Stimulated activated CD8-positive, alpha-beta memory T cell treated with anti-CD3 and anti-CD28 coated beads, Interleukin-2, amount 100 ng/mL, for 1 hour (primary cell): ENCODE measurements at places on chromosomes 1 and 21.

- DNase-seq, result no peak
Measured at GRCh38 chr1:165577707-165578106, 33.9 kb downstream of the LRRC52 start.

- no peak for DNase-seq
Measured at GRCh38 chr1:97507863-97508262, 413.0 kb downstream of the DPYD start.

- no peak for DNase-seq
Measured at GRCh38 chr1:43015269-43015668, 56.6 kb upstream of the SLC2A1 start.

DNA sequence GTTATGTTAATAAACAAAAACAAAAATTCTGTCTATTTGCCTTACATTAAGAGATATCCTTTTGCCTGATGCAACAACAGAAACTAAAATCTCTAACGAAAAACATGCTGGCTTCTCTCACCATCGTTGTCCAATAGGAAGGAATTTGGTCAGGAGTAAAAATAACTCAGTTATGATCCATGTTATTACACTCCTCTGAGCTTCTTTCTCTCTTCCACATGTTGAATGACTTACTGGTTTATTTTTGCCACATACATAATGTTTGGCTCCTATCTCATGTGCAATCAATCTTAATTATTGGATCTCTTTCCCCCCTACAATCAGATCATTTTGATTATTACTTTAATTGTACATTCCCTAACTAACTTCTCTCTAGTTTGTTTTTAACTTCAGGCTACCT is 688.4 kb downstream of the USP25 start:
- no peak for DNase-seq

DNA sequence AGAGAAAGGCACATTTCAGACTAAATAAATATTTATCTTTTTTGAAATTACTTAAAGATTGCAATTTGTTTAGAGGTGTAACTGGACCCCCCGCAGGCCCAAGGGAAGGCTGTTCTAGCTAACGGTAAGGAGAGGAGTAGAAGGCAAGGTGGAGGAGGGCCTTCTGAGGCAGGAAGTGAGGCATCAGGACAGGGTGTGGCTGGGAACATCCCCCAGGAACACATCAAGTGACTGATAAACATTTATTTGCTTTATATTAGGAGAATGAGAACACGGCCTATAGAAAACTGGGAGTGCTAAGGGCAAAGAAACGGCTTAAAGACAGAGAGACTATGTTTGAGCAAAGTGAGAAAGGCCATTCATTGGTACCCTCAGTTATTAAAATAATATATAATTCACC is 23.2 kb downstream of the HIVEP3 start:
- DNase-seq, result no peak
